LHCN-M2 (cell line): ENCODE measurements at places on chromosomes 1 and 21.
A peak's percentile ranks its signal among the peaks of the same experiment; 100 is the strongest.

GRCh38 chr1:112546076-112546475 lies 37.3 kb downstream of the WNT2B start:
- DNase-seq = no peak

DNA sequence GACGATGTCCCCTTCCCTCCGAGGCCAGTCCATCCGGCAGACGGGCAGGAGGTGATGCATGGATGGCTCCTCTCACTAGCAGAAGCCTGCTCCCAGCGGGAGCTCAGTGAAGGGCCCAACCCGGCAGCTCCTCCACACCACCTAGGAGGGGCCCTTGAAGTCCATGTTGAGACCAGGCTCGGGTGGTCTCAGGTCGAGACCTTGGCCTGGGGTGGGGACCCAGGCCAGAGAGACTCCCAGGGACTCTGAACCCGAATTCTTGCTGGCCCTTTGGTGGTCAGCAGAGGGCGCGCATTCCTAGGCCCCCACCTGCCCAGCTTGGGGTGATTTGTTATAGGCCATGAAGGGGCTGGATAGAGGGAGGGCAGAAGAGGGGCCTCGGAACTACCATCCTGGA lies 642 bp upstream of the NT5C1A start:
- no peak for DNase-seq

GRCh38 chr1:221783936-221784335 lies 42.0 kb upstream of the DUSP10 start:
- no peak for DNase-seq

GRCh38 chr1:9859281-9860014 lies 35.7 kb upstream of the CLSTN1 start:
- DNase-seq = no peak

GRCh38 chr1:183105449-183105848 lies 80.6 kb upstream of the LAMC2 start:
- peak; percentile 53 for DNase-seq

- DNase-seq = no peak
These were observed 4.7 kb upstream of the HIPK1 start for GRCh38 chr1:113924473-113924872.

DNA sequence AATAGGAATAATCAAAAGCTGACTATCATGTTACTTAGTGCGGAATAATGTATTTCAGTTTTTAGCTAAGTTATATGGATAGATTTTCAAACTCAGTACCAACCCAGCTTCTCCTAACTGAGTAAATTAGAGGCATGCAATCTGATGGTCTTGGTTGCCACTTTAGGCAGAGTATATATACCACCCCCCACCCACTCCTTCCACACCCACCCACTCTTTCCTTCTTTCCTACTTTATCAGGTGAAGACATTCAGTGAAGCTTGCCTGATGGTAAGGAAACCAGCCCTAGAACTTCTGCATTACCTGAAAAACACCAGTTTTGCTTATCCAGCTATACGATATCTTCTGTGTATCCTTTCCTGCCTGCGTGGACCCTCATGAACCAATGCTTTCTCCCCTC lies 36.3 kb downstream of the DAP3 start:
- DNase-seq = no peak

GRCh38 chr1:91696321-91696720 lies 189.6 kb downstream of the TGFBR3 start:
- DNase-seq = no peak

- DNase-seq = peak; percentile 32
These were observed 2.8 kb downstream of the ANKRD34A start for GRCh38 chr1:145961425-145962156.

- no peak for DNase-seq
These were observed 85.9 kb upstream of the EDEM3 start for GRCh38 chr1:184840596-184840995.

GRCh38 chr1:40039245-40039756 lies 1.2 kb upstream of the CAP1 start:
- DNase-seq = peak; percentile 71

GRCh38 chr1:226983247-226983991 lies 43.3 kb downstream of the COQ8A start:
- DNase-seq = no peak

- no peak for DNase-seq
These were observed 174.2 kb downstream of the RRAGC start for GRCh38 chr1:38685388-38685787.

GRCh38 chr1:18534810-18535205 lies 54.1 kb downstream of the KLHDC7A start:
- DNase-seq = no peak

GRCh38 chr1:111624382-111624781 lies 4.8 kb downstream of the RAP1A start:
- no peak for DNase-seq

DNA sequence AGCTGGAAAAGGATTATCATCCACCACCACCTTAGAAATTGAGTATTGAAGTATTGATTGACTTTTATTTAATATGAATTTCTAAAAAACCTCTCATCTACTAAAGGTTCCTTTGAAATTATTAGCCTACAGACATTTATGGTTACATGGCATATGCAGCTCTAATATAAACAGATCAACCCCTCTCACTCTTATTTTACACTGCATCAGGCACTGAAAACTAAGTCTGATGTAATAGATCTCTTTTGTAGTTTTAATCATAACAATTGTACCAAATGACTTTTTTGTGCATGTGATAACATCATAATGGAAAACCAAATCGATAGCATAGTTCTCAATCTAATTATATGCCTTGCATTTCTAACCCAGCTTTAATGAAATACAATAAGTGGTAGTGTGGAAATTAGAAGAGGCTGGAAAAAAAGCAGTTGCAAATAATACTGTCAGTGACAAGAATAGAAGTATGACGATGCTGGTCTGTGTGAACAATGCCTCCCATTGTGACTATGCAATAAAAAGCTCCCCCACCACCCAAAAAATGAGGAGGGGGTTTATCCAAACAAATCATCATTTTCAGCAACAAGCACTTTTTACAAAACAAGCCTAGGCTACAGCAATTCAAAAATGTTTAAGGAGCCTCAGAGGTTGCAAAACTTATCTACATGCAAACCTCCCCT lies 426.5 kb upstream of the NFIA start:
- no peak for DNase-seq

GRCh38 chr1:60765204-60765603 lies 317.2 kb upstream of the NFIA start:
- DNase-seq = peak; percentile 35

DNA sequence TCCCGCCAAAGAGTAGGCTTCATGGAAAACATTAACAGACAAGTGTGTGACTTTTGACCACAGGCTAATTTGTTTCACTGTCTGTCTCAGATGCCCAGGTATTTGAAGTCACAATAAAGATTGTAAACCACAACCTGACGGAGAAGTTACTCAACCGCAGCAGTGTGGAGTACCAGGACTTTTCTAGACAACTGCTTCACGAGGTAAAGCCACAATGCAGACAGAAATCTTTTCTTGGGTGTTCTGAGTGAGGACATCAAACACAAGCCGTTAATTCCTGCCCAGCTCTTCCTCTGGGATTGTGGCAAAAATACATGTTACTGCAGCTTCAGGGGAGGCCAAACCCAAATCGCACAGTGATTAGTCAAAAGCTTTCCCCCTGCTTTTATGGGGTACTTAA lies 31.0 kb downstream of the UMODL1 start:
- no peak for DNase-seq

- DNase-seq = no peak
These were observed 56.0 kb downstream of the KANK4 start for GRCh38 chr1:62263006-62263813.

DNA sequence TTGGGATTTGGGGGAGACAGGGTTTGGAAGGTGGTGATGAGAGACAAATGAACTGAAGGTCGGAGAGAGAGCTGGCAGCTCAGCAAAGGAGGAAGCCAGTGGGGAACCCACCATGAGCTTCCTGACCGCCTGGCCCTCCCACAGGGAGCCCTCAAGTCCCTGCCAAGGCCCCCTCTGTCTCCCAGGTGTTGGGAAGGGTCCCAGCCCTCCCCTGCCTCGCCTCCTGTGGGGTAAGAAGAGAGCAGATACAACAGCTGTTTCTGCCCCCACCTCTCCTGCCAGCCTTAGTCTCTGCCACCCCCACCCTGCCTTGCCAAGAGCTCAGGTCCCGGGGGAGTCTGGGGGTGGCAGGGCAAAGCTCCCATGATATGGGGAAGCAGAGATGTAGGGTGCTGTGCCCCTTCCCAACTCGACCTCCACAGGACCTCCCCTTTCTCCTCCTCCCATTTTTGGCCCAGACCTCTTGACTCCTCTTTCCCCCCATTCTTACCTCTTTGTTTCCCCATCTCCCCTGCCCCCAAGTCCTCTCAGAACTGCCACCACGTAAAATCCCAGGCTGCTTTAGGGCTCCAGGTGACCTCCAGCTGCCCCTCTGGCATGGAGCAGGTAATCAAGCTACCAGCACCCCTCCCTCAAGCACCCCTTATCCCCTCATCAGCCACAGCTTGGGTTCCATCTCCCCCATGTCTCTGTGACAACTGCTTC lies 556 bp downstream of the S100A1 start:
- DNase-seq = no peak

- peak; percentile 7 for DNase-seq
These were observed 187.1 kb upstream of the NFIA start for GRCh38 chr1:60895252-60895651.
